Stomach (tissue), 19 donors: ENCODE measurements at places on chromosomes 13 and 19.

DNA sequence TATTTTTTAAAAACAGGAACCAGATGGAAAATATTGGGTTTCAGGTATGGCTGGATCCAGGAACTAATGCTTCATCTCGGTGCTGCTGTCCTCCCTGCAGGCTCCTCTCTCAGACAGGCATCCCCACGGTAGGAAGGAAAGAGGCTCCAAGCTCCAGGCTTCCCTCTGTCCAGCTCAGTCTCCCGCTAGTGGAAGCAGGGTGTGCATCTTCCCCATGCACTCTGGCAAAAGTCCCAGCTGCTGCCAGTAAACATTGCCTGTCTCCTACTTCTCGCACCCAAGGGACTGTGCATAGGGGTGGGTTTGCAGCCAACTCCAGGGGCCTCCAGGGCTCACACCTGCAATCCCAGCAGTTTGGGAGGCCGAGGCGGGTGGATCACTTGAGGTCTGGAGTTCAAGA is 29.2 kb downstream of the IL12RB1 start:
- no peak for DNase-seq

- DNase-seq, result peak; percentile 100
These were observed 435 bp upstream of the DAZAP1 start for GRCh38 chr19:1406774-1407527.

DNA sequence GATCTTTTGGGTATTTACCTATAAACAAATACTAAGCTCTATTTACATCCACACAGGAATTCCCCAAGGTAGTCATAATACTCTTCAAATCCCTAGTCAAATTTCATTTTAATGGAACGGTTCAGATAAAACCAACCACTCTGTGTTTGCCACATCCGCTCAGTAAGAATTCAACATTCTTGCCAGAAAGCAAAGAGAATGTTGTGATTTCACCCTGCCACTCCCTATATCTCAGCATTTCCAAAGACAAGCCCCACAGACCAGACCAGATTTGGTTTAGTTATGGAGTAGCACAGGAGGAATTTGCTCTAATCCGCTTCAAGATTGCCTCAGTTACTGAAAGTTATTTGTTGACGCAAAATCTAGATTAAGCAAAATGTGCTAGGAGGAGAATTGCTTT is 105.6 kb upstream of the SERP2 start:
- no peak for DNase-seq

DNA sequence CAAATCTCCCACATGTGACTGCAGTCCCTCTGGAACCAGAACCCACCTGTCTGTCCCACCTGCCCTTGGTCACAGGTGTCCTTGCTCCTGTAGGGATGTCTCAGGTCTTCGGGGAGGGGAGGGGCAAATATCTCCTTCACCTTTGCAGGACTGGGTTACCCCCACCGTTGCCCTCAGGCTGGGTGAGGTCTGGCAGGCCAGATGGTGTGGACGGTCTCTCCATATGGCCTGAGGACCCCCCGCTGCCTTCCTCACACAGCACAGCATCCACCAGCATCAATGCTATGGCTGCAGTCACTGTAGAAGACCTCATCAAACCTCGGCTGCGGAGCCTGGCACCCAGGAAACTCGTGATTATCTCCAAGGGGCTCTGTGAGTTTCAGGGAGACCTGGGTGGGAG is 10.0 kb downstream of the SLC5A5 start:
- no peak for DNase-seq

DNA sequence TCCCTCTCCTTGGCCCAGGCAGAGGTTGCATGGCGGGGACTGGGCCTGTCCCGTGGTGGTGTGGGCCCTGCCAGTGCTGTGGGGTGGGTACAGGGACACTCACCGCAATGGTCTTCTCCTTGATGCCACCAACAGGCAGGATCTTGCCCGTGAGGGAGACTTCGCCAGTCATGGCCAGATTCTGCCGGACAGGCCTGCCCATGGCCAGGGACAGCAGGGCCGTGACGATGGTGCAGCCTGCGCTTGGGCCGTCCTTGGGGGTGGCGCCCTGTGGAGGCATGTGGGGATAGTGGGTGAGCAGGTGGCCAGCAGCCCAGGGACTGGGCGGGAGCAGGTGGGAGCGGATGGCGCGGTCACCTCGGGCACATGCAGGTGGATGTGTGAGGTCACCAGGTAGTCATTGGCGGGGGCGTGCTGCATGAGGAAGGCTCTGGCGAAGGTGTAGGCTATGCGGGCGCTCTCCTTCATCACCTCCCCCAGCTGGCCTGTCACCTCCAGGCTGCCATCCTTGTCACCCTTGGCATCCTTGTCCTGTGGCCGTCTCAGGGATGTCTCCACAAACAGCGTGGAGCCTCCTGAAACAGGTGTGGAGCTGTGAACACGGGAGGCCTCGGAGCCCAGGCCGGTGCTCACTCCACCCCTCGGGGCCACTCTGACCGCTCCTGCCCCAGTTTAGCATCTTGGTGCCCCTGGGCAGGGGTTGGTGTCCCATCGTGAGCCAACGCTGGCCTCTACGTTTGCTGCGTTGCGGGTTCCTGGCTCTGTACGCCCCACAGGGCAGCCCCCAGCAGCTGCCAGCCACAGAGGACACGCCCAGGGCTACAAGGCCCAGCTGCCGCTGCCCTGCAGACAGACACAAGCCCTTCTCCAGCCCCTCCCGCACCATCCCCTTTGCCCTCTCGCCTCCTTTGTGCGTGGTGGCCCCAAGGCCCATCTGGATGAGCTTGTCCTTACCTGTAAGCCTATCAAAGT is 3.4 kb downstream of the RPL36 start:
- DNase-seq, result no peak

- DNase-seq, result no peak
These were observed 35.8 kb downstream of the RXFP2 start for GRCh38 chr13:31775148-31775547.

DNA sequence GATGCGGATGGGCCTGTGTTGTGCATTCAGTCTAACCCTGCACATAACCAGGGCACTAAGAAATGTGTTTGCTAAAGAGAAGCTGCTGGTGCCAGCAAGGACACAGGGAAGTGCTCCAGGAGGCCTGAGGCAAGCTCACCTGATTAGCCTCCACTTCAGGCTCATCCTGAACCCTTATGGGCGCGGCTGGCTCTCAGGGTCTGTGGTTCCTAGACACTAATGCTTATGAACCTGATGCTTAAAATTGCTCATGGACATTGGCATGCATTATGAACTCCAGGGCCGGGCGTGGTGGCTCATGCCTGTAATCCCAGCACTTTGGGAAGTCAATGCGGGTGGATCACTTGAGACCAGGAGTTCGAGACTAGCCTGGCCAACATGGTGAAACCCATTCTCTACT is 34.3 kb downstream of the SERP2 start:
- DNase-seq, result no peak

DNA sequence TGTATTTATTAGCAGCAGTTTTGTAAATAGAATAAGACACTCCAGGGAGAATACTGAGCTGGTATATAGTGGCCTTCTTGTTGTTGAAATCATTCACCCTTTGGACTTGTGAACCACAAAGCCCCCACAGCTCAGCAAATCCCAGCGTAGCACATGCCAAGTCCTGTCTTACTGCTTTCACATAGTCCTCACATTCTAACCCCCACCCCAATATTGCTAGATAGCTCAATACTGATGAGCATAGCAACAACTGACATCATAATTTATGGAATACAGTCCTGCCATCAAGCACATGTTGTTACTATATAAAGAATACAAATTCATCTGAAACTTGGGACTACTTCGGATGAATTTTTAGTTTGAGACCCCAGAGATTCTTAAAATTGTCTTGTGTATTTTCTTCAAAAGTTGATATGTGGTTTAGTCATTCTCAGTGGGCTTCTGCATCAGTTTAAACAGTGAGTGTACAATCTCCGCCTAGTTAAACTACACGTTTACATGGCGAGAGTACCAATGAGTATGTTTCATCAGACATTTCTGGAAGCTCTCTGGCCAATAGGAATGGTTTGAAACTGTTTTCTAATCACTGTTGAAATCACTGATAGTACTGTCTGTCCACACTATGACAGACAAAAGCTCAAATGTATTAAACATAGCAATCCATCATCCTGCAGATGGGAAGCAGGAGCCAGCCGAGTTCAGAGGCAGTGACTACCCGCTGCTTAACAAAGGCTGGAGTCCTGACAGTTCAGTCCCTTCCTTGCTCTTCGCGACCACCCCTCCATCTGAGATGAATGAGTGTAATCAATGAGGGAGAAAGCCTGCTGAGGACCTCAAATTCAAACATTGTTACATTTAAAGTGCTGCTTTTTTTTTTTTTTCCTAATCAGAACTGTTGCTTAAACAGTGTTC is 15.2 kb downstream of the DACH1 start:
- no peak for DNase-seq

DNA sequence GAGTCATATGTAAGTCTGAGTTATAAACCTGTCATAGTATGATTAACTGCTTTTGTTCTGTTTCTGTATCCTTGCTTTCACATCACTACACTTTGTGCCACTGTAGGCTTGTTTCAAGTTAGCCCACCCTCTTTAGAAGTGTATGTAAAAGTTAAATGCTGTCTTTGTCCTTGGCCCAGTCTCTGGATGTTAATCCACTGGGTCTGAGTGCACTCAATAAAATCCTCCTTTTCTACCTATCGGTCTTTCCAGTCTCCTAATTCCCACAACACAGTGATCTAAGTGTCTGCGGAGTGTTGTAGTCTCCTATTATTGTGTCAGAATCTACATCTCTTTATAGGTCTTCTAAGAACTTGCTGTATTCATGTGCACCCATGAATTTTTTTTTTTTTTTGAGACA is 14.1 kb downstream of the ZNF429 start:
- no peak for DNase-seq

DNA sequence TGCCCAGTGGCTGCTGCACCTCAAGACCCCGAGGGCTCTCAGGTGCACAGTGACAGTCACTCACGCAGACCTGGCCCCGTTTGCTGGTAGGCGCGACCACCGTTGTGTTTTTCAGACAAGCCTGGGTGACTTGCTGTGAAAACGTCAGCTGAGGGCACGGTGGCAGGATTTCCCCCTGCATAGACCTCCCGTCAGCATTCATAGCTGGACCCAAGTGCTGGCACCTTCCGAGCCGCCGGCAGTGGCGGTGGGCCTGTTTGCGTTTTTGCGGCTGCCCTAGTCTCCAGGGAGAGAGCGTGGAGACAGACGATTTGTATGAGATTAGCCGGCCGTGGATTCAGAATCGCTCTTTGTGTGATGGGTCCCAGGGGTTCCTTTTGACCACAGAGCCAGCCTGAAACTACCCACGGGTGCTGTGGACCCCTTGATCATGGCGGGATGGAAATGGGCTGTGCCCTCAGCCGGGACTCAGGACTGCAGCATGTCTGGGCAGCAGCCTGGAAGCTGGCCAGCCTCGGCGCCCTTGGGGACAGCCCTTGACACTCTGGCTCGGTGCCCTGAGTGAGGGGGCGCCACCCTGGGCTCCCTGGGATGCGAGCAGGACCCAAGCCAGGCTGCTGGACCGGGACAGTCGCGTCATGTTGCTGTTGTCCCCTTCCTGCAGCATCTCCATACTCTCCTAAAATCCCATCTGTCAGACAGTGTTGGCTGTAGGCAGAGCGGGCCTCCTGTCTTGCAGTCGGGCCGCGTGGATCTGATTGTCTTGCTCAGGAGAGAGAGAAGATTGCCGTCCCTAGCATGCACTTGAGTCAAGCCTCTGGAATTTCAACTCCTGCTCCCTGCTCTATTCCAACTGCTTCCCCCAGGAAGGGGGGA is 8.6 kb downstream of the KDM4B start:
- peak; percentile 34 for DNase-seq

DNA sequence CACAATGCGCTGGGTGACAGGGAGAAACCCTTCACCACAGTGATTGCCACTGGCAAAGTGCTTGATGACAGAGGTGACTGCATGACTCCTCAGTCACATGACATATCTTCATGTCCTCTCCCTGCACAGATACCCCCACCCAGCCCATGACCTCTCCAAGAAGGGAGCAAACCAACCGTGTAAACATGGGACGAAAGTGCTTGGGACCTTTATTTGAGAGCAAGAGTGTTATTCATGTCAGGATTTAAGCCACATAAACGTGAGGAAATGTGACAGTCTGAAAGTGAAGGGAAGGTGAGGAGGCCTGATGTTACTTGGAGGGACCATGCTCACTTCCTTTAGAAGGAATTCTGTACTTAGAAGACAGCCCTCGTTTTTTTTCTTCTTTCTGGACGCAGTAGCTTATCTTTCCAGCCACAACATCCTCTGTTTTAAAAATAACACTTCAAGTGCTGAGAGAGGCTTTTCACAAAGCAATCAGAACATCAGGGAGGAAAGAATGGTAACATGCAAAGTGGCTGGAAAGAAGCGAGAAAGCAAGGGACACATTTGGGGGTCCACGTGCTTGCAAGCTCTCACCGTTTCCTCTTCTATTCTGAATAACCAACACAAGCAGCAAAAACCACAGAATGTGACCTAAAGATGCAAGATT is 35.6 kb downstream of the EPS15L1 start:
- DNase-seq, result no peak

DNA sequence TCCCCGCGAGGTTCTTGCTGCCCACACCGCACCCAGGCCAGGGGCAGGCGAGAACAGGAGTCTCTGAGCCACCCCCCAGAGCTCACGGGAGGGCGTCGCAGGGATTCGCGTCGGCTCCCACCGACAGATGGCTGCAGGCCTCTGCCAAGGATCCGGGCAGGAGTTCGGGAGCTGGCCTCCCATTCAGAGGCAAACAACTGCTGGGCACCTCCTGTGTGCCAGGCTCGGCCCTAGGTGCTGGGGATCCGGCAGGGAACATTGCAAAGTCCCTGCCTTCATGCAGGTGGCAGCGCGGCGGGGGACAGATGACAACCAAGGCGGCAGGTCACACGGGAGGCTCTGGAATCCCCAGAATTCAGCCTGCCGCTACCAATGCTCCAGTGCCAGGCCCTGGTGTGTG is 25.3 kb downstream of the LRRC4B start:
- DNase-seq, result no peak
